ENCODE measurements at places on chromosomes 16 and 17.
A peak's percentile ranks its signal among the peaks of the same experiment; 100 is the strongest.

- DNase-seq, result peak; percentile 74
Measured at GRCh38 chr17:32127158-32127897, 15.0 kb upstream of the RHOT1 start.

DNA sequence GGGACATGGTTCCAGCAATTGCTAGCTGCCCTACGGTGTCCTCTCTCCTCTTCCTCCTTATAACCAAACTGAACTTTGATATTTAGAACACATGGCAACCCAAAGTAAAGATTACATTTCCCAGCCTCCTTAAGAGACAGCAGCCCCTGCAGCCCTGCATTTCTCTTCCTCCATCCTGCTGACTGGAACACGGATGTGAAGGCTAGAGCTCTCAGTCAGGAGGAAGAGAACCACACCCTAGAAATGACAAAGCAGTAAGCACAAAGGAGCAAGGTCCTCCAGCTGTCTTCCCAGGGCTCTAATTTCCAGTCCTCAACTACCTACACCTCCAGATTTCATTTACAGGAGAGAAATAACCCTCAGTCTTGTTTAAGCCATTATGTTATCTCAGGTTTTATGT is 10.9 kb downstream of the DYNC1LI2 start:
- no peak for DNase-seq

GRCh38 chr16:28293601-28293960 is 1.3 kb downstream of the SBK1 start:
- DNase-seq, result no peak

- no peak for DNase-seq
Measured at GRCh38 chr17:80117491-80118401, 16.4 kb downstream of the GAA start.

DNA sequence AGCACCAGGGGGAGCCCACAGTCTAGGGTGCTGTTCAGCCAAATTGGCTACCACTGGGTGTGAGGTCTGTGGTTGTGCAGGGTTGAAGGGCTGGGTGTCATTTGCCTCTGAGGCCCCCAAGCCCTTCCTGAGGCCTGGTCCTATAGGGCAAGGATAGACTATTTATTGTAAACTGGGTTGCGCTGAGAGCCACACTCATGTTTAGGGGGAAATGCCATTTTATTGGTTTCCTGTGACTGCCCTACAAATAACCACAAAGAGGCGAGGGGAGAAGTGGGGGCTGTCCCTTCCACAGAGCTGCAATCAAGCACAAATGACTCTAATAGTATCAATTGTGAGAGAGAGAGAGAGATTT is 3.6 kb upstream of the ZCCHC14 start:
- DNase-seq, result no peak

GRCh38 chr17:81821603-81822311 is 11.3 kb downstream of the MCRIP1 start:
- no peak for DNase-seq

- DNase-seq, result no peak
Measured at GRCh38 chr16:86195863-86196630, 297.1 kb downstream of the IRF8 start.

DNA sequence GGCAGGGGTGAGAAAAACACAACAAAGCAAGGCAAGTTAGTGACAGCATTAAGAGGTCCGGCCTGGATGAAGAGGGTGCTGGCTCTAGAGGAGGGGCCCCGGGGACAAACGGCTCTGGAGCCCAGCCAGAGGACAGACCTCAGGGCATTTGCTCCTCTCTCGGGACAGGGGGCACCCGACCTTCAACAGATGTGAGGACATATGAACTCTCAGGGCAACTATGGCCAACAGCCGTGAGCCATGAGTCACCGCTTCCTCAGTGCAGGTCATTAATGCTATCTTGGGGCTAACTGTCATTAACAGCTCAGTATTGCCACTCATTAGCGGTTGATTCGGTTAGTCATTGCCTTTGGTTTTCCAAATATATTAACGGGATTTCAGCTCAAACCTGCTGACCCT is 9.7 kb upstream of the ARL5C start:
- no peak for DNase-seq

DNA sequence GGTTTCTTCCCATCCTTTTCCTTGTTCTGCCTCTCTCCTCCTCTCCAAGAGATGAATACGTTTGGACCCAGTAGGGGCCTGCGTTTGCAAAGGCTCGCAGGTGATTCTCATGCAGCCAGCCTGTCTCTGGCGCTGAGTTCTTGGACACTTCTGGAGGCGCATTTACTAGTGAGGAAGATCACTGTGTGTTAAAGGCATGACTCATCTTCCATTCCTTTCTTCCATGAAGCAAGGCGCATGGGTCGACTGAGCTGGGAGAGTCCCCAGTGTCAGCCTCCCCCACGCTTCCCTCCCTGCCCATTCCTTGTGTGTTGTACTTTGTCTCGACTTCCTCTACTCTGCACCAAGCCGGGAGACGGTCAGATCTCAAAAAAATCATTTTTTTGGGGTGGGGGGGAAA is 159.9 kb upstream of the EEF2KMT start:
- DNase-seq, result no peak

DNA sequence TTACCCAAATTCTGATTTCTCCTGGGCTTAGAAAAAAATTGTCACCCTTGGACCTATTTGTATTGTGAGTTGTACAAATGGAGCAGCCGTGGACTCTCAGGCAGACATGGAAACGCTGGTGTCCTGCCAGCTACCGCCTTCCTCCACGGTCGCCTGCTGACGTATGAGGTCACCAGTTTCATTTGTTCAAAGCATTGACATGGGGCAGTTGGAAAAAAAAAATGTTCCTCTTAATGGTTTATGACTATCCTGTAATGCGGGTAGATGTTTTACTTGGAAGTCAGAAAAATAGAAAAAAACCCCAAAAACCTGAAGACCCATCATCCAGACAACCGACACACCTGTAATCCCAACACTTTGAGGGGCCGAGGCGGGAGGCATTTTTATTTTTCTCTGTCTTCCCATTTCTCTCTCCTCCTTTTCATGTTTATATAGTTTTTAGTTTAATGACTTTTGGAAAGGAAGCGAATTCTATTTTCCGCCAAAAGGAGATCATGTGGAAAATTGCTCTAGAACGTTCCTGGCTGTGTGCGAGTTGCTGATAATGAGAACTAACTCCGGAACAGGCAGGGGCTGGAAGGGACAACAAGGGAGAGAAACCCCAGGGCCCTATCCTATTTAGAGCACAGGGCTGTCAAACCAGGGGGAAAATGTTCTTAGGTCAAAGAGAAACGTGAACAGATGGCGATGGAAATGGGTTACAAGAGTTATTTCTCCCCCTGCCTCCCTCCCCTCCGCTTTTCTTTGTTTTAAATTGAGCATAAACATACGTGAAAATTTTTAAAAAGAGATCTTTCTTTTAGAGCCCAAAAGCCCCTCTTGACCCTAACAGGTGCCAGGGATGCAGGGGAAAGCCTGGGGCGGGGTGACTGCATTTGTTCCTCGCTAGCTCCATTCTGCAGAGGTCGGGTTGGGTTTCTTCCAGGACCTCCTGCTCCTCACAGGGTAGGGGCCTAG is 13.7 kb downstream of the DNAH17 start:
- no peak for DNase-seq
